Stimulated activated CD8-positive, alpha-beta memory T cell treated with anti-CD3 and anti-CD28 coated beads, Interleukin-4, amount 100 ng/mL, for 4 hours (primary cell): ENCODE measurements at places on chromosomes 5 and 9.

- no peak for DNase-seq
Measured at GRCh38 chr5:33507426-33507825, 66.7 kb downstream of the TARS1 start.

GRCh38 chr5:137604348-137605095 lies 105.4 kb upstream of the SPOCK1 start:
- DNase-seq, result no peak

GRCh38 chr9:127185931-127186781 lies 63.7 kb upstream of the ANGPTL2 start:
- DNase-seq, result no peak

DNA sequence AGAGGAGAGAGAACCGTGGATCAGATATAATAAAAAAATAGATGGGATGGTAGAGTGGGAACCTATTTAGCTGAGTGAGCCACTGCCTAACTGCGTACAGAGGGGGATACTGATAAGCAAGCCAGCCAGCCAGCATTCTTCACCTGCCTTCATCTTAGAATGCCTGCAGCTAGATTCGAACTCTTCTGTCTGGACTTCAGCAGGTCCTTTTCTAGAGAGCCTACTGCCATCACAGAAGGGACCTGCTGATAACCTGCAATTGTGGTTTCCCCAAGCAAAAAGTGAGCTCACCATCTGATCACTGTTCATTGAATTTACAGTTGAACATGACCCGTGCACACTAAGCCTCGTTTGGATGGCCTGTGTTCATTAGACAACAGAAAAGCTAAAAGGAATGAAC lies 109.4 kb downstream of the CDC42SE2 start:
- DNase-seq, result no peak

DNA sequence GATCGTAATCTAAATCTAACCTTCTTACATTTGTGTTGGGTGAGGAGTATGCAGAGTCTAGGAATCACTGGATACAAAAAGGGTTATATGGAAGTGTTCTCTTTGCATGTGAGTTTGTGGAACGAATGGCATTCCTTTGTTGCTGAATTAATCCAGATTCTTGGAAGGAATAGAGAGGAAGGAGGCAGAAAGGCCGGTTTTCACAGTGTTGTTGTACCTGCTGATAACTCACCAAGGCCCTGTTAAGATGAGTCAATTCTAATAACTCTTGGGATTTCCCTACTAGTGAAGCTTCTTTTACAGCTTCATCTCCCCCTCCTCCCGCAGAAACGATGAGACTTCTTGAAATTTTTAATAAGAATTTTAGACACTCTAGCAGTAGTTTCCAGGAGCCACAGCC lies 84.0 kb downstream of the ZSWIM6 start:
- no peak for DNase-seq

DNA sequence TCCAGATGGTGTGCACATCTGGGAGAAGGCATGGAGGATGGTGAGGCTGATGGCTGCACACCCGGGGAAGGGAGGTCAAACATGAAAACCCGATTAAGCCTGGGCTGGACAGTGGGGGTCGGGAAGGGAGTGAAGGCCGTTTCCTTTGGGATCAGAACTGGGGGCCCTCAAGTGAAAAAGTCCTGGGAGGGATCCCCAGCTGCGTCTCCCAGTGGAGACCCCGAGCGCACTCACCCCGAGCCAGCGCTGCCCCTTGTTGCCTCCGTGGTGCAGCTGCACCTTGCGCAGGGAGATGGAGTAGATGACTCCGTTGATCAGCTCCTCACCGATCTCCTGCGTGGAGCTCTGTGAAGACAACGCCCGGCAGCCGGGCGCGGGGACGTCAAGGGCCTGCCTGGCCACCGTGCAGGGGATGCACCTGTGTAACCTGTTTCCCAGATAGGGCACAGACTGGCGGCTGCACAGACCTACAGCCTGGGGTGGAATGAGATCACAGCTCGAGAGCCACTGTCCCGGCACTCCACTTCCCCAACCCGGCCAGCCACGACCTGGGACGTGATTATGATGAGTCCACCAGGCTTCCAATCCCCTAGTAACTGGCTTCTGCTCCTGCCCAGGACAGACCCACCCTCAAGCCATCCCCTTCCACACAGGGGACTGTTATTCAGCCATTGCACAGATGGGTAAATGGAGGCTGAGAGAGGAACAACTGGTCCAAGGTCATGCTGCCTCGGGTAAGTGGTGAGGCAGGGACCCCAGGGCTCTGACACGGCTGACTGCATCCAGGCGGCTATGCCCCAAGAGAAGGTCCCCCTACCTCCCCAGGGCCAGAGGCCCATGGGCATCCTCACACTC lies 9.0 kb downstream of the RALGDS start:
- no peak for DNase-seq

- no peak for DNase-seq
Measured at GRCh38 chr5:63959177-63959982, 2.9 kb downstream of the HTR1A start.

GRCh38 chr9:21670374-21670773 lies 132.1 kb upstream of the MTAP start:
- DNase-seq, result no peak

- DNase-seq, result no peak
Measured at GRCh38 chr5:118722122-118723020, 266.0 kb downstream of the DTWD2 start.

- DNase-seq, result no peak
Measured at GRCh38 chr9:27395484-27395921, 98.6 kb upstream of the EQTN start.

- no peak for DNase-seq
Measured at GRCh38 chr5:141628175-141628788, 8.4 kb downstream of the HDAC3 start.
